ENCODE measurements at places on chromosomes 4 and X.

GRCh38 chrX:150602296-150602695, 33.9 kb downstream of the MTM1 start:
- DNase-seq: no peak

DNA sequence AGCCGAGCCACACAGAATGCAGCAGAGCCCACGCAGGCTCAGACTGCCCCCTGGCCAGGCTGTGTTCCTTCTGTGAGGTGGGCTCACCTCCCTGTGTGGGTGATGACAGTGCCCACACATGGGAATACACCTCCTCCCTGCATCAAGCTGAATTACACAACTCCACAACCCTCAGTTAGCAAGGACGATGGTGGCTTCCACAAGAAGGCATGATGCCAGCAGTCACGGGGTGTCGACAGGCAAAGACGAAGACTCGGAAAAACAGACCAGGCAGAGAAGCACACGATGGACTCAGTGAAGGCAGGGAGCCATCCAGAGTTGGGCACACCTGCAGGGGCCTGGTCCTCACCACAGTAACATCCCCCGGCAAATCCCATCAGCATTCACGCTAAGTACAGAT, 12.1 kb downstream of the LETM1 start:
- no peak for DNase-seq

- DNase-seq: no peak
Observed at GRCh38 chrX:506341-506740, 119.6 kb upstream of the PPP2R3B start.

DNA sequence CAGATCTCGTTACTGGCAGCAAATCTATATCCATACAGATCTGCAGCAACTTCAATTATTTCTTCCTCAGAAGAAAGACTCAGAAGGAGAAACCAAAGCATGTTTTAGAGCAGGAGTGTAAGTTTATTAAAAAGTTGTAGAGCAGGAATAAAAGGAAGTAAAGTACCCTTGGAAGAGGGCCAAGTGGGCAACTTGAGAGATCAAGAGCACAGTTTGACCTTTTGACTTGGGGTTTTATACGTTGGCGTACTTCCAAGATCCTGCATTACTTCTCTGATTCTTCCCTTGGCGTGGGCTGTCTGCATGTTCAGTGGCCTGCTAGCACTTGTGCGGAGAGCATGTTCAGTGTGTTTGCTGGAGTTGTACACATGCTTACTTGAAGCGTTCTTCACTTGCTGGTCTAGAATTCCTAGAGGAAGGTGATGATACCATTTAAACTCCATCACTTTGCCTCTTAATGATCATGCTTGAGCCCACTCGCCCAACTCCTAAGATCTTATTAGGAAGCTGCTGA, 1114.7 kb upstream of the PABPC4L start:
- no peak for DNase-seq

DNA sequence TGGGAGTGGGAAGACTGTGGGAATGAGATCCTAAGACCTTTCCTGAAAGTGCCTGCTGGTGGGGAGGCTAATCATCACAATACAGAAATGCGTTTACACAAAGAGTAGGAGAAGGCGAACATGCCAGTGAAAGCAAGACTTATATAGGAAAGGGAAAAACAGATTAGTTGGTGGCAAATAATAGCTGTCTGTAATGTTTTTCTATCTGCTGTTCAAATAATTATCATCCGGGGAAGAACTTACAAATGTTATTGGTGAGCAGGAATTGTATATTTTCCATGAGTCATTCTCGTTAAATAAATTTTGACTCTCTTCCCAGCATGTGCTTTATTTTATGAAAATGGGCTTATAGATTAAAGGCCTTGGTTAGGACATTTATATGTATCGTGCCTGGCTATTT, 196.5 kb downstream of the ARHGAP10 start:
- no peak for DNase-seq

DNA sequence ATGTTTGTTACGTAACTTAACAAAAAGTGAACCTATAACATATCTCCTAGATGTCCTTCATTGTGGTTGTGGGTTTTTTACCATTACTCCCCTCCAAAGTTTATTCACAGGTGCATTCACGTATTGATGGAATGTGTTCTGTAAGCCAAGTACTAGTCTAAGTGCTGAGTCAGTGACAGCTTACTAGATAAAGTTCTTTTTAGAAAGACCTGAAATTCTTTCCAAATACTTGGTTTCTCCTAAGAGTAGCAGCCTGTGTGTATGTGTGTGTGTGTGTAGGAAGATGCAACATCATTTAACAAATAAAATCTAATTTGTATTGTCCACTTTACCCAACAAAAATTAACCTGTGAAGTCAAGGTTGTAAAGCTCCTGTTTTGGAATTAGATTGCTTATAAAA, 22.1 kb downstream of the NAP1L5 start:
- no peak for DNase-seq

GRCh38 chr4:73193155-73193554, 65.4 kb downstream of the ANKRD17 start:
- no peak for DNase-seq

DNA sequence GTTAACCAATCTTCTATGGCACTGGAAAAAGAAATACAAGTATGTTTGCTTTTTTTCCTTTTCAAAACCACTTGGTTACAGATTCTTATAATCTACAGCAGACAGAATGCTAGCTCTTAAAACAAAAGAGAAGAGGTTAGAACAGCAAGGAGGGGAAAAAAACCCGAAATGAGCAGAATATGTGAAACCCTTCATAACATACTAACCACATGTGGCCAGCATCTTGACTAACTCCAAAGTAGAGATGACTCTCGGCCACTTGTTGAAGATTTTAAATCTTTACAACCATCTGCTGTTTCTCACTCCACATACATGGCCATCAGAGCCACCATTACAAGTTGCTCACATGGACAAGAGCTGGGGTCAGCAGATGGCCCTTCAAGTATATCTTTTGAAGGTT, 100.3 kb downstream of the PAPSS1 start:
- no peak for DNase-seq

GRCh38 chr4:39821951-39822350, 124.0 kb downstream of the UBE2K start:
- DNase-seq: no peak

DNA sequence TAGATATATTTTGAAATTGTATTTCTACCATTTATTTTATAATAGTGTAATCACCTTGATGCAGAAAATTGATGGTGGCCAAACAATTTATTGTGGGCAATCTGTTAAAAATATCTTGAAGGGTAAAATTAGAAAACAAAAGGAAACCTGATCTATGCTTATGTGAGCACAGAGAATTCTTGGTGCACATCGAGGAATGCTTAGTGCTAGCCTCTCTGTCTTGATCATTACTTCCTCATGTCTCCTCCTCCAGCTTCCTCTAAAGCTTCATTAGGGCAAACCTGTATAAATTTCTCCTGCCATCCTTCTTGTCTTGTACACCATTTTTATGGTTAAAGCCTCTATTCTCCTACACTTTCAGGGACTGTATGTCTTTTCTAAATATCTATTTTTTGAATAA, 725.8 kb downstream of the RAPGEF2 start:
- DNase-seq: no peak

DNA sequence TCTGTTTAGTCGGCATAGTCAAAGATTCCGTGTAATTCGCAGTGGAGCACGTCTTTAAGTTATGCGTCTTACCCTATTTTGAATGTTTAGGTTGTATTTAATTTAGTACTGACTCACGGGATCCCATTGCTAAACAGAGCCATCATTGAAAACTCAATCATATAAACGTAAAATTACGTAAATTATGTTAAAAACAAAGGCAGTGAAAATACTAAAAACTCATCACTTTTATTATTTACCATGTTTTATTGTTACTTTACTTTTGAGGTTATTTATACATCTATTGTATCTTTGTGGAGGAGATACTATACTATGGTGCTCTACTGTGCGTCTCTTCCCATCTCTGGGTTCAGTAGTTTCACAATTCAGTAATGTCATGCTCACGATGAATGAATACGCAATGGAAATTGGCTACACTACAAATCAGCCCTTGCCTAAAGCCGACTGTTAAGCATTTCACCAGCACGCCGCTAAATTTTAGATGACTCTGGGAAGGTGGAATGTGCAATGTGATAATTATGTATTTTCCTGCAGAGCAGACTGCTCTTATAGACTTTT, 944 bp downstream of the FUNDC2 start:
- DNase-seq: peak; percentile 80

GRCh38 chrX:67536564-67536963, 7.3 kb upstream of the AR start:
- no peak for DNase-seq

- DNase-seq: no peak
Observed at GRCh38 chr4:6891436-6892170, 18.0 kb upstream of the TBC1D14 start.

GRCh38 chr4:128600996-128601871, 208.3 kb upstream of the JADE1 start:
- DNase-seq: peak; percentile 78

DNA sequence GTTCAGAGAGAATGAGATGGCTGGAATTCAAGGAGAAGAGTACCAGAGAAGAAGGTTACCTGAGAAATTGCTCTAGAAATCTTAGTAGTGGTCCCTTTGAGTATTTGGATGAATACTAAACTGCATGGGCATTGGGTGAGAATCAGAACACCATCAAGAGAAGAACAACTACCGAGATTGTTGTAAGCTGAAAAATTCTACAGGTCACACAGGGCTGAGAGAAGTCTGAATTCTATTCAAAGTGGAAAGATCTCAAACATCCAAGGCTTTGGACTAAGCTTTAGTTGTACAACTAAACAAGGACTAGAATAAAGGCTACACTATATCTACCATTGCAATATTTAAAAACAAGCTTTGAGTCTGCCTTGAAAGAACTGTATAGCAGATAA, 40.8 kb downstream of the LRBA start:
- DNase-seq: no peak

DNA sequence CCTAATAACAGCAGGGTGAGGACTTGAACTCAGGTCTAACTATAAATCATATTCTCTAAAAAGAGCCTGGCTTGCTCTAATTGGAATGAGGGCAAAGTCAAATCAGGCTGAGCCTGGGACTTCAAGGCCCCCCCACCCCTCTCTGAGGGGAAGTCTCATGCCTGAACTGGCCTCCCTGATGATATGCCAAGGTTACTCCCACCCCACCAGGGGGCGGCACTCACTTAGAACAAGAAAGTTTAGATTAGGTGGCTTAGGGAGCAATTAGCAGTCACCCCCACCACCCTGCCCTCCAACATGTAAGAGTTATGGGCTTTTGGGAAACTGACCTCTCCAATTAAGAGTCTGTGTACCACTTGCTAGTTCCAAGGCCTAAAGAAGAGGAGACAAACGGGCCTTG, 2.7 kb downstream of the FOXO4 start:
- DNase-seq: peak; percentile 81

- no peak for DNase-seq
Observed at GRCh38 chrX:79084923-79085322, 59.6 kb upstream of the GPR174 start.

DNA sequence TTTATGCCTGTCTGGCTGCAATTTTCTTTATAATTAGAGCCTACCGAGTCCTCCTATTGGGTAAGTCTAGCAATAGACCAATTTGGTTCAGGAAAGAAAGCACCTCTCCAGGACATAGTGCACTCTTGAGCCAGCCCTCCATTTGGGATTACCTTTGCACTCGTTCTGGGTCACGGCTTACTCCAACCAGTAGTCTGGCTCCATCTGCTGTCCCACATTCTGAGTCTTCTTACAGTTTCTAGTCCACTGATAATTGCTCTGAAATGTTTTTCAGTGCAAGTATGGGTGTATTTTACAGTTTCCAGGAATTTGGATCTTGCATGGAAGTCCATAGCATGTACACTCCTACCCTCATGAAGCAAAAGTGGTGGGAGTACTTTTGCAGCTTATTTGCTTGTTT, 34.8 kb upstream of the USP51 start:
- DNase-seq: peak; percentile 1

- no peak for DNase-seq
Observed at GRCh38 chrX:133661962-133662839, 246.9 kb upstream of the GPC4 start.

GRCh38 chr4:157043131-157043530, 32.8 kb upstream of the GLRB start:
- DNase-seq: peak; percentile 43

DNA sequence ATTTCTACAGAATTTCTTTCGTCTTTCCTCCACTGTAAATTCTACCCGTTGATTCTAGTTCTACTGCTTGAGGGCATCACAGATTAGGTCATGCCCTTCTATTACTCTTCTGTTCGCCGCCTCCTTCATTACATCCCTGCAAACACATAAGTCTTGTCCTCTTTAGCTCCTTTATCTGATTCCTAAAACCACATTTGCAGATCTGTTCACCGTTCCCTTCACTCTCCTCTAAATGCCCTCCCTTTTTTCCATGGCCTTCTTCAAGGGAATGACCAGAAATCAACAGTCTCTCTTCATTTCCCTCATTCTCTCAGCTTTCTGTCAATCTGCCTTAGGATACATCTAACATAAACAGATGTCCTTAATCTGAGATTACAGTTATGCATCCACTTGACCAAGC, 43.1 kb downstream of the BTC start:
- DNase-seq: no peak

DNA sequence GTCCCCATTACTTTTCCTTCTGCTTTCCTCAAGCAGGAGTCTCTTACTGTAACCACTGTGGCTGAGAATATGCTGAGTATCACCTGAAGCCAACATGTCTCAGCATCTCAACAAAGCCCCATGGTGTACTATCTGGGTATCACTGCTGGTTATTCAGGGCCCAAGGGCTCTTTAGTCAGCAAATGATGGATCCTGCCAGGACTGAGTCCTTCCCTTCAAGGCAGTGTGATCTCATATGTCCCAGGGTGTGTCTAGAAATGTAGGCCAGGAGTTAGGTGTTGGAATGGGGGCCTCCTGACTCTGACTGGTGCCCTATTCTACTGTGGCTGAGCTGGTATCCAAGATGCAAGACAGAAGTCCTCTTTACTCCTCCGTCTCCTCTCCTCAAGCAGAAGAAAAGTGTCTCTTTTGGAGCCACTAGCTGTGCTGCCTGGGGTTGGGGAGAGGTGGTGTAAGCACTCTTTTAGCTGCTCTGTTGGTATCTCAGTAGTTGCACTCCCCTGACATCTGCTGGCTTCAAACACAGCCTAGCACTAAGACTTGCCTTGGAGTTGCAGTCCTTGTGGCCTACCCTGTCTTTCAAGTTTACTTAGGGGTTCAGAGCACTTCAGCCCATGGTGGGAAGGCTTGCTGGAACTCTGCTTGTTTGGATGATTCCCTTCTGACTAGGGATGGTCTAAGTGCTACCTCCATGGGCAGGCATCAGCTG, 28.6 kb downstream of the OCIAD2 start:
- no peak for DNase-seq
